ENCODE measurements at places on chromosomes 7 and 10.

DNA sequence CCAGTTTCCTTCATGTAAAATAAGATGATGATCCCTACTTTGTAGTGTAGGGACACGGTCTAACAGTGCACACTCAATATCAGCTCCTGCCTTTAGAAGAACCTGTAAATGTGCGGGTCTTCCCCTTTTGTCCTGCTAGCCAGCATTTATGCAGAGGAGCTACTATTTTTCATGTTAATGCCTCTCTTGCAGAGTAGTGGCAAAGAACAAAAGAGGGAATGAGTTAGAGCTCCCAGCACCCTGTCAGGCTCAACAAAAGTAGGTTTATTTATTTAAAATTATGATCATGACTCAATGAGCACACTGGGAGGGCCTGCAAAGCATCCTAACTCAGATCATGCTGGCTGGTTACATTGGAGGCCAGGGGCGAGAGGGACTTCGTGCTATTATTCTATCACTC lies 414.5 kb upstream of the COBL start:
- no peak for DNase-seq

GRCh38 chr7:4774658-4775249 lies 669 bp upstream of the AP5Z1 start:
- peak; percentile 72 for DNase-seq

- no peak for DNase-seq
Measured at GRCh38 chr7:158323741-158324396, 263.8 kb downstream of the PTPRN2 start.

- DNase-seq, result no peak
Measured at GRCh38 chr7:129134356-129134987, 10.0 kb upstream of the TSPAN33 start.

GRCh38 chr10:127872011-127872761 lies 20.6 kb downstream of the CLRN3 start:
- DNase-seq, result no peak

- DNase-seq, result no peak
Measured at GRCh38 chr7:38929460-38930171, 20.6 kb upstream of the VPS41 start.

DNA sequence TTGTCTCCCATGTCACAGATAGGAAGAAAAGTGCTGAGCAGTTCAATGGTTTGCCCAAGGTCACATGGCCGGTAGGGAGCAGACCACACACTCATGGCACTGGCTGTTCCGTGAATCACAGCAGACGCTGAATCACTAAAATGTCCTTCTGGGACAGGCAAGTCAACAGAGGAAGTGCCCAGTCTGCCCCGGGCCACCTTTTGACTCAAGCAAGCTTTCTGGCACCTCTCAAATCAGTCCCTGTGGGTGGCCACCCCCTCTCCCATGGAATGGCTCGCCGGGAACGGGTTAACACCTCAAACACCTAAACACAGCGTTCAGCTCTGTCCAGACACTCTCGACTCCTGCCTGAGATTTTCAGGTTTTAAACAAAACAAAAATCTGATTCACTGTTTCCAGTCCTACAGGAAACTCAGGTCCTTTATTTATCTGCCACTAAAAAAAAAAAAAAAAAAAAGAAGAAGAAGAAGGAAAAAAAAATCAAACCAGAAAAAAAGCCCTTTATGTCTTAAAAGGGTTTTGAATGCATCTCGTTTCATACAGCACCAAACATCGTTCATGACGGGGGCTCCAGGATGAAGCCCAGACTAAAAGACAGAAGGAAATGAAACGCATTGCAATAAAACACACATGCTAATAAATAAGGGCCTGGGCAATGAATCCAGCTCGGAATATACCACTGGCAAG lies 15.5 kb downstream of the CARD11 start:
- no peak for DNase-seq

Measured in GM13977 (cell line).